ENCODE measurements at places on chromosomes 12 and 14. TPM values are rescaled to one million over a fixed set of nuclear protein-coding genes. Genes with fewer than 3 reads are reported as not detected.

The PSMA3 gene
- 118 TPM for total RNA-seq

DNA sequence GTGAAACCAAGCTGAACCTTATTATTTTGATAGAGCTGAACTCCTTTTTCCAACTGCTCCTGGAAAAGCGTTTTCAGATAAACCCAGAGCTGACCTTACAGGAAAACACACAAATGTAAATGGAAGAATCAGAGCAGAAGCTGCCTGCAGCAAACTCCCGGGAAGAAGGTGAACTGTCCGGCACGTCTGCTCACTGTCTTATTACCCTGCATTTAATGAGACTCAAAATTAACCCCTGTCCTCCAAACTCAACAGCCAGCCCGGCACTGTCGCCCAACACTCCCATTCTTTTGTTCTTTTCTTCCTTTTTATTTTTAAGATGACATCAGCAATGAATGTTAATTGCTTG, 1046.9 kb upstream of the FLRT2 start:
- DNase-seq = no peak

DNA sequence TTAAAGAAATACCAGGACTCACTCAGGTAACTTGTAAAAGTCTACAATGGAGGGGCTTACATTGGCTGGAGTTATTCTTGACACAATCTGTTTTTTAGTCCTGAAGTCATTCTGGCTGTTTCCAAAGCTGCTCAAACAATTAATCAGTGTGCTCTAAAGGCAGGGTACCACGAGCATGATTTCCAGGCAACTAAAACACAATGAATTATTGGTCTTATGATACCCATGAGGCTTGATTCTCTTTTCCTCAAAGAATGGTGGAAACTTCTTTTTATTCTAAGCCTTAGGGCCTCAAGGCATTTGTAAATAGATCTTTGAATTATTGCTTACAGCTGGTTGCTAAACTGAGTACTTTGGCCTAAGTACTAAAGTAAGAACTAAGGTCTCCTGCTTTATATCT, 199.8 kb upstream of the PDZRN4 start:
- DNase-seq = no peak

DNA sequence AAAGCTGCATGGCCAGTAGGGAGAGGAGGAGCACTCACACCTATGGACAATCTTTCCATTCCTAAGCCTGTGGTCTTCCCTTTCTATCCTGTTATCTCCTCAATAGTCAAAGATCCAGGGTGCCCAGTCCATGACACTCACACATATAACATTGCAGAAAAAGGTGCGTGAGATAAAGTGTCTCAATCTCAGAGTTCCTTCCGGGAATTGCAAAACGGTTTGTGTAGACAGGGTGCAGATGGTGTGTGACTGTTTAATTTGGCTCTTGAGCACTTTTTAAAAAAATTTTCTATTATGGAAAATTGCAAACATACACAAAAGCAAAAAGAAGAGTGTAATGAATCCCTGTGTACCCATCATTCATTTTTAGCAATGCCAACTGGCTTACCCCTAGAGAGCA, 1493.6 kb downstream of the AACS start:
- DNase-seq = no peak

GRCh38 chr12:66320996-66321395, 18.7 kb downstream of the HELB start:
- no peak for DNase-seq

- no peak for DNase-seq
Measured at GRCh38 chr14:91869556-91869955, 2.2 kb upstream of the TC2N start.

Data from cardiac septum (tissue), 1 donor.